ENCODE measurements at places on chromosomes 1 and 21.

GRCh38 chr1:69129538-69129937, 438.2 kb upstream of the LRRC7 start:
- no peak for DNase-seq

DNA sequence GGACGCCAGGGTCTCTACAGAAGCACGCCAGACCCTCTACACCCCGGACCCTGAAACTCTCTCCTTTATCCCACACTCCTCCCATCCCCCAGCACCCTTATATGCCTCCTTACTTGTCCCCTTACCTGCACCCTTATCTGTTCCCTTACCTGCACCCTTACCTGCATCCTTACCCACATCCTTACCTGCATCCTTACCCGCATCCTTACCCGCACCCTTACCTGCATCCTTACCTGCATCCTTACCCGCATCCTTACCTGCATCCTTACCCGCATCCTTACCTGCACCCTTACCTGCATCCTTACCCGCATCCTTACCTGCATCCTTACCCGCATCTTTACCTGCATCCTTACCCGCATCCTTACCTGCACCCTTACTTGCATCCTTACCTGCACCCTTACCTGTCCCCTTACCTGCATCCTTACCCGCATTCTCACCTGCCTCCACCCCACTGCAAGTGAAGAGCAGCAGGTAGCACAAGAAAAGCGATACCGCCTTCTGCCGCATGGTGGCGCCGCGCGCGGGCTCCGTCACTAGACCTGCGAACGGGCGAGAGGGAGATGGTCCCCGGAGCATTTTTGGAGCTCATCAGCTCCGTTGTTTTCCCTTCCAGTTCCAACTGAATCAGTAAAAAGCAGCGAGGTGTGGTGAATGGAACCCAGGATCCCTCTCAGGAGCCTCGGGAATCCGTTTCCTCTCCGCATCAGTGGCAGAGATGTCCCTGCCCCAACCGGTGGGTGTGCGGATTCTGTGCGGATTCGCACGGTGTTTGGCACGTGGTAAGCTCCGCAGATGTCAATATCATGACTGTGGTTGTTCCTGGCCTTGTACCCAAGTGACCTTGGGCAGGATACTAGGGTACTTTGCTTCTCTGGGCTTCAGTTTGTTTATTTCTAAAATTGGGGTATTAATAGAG, 2.9 kb downstream of the IFI6 start:
- DNase-seq, result peak; percentile 93

- DNase-seq, result no peak
Observed at GRCh38 chr1:47934243-47934805, 62.9 kb downstream of the TRABD2B start.

- DNase-seq, result no peak
Observed at GRCh38 chr1:227763246-227764018, 28.2 kb downstream of the SNAP47 start.

GRCh38 chr1:216090556-216090955, 332.7 kb downstream of the USH2A start:
- DNase-seq, result no peak

- no peak for DNase-seq
Observed at GRCh38 chr21:46323227-46323709, 402 bp downstream of the C21orf58 start.

DNA sequence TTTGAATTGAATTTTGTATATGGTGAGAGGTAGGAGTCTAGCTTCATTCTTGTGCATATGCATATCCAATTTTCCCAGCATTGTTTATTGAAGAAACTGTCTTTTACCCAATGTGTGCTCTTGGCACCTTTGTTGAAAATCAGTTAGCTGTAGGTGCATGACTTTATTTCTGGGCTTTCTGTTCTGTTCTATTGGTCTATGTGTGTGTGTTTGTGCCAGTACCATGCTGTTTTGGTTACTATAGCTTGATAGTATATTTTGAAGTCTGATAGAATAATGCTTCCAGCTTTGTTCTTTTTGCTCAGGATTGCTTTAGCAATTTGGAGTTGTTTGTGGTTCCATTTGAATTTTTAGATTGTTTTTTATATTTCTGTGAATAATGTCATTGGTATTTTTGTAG, 9.4 kb upstream of the ZMYM1 start:
- no peak for DNase-seq
